ENCODE measurements at places on chromosomes 5 and 9.

GRCh38 chr5:127007522-127007921 lies 22.8 kb downstream of the MARCHF3 start:
- no peak for DNase-seq

- no peak for DNase-seq
Measured at GRCh38 chr5:113099822-113100221, 123.2 kb downstream of the DCP2 start.

GRCh38 chr5:38639377-38640358 lies 83.2 kb upstream of the LIFR start:
- no peak for DNase-seq

DNA sequence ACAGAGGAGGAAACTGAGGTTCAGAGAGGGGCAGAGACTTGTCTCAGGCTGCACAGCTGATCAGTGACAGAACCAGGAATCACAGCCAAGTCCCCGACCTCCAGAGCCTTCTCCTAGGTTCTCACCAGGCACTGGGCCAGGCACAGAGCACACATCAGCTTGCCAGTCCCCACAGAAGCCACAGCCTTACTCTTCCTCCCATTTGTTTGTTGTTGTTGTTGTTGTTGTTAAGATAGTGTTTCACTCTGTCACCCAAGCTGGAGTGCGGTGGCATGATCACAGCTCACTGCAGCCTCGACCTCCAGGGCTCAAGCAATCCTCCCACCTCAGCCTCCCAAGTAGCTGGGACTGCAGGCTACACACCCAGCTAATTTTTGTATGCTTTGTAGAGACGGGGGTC lies 41.4 kb downstream of the NAIF1 start:
- DNase-seq, result no peak

DNA sequence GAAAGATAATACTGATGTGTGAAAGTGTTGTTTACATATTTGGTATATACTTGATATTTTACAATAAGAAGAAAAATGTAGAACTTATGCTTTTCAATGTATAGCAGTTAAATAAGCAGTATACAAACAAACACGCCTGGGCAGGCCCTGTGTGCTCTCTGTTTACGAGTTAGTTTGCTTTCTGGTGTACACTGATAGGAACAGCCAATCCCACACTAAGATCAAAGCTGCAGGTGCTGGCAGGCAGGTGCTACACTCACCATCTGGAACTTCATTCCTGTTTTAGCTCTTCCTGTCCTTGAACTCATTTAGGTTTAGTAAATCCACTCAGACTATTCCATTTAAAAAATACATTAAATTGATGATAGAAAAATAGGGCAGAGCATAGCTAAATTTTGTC lies 614.7 kb upstream of the ST8SIA4 start:
- DNase-seq, result no peak

DNA sequence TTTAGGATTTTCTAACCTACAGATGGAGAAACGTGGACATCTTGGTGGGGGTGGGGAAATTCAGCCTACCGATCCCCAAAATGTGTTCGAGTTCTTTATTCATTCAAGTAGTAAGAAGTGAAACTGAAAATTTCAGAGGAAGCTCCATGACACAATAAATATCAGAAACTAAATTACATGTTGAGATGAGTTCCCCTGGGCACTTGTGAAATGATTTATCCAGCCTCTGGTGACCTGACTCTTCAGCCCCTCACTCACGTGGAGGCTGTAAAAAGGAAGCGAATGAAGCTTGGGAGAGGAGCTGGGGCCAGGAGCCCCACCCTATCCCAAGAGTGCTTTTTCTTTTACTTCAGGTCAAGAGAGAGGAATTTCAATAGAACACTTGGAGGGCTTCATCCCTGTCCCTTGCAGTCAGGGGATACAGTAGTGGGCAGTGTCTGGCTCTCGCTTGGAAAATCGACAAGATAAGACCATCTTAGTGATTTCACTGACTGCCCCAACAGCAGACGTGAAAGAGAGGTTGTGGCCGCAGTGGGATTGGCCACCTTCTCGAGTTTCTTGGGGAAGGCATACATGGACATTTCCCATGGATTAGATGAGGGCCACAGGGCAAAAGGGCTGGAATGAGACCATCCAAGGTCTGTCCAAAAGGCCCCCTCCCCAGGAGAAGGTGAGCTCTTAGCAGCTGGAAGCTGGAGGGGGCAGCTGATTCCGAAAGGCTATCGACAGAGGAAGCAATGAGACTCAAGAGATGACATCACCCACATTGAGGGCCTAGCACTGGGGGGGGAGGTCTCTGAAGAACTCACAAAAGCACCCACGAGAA lies 76.8 kb upstream of the SH3PXD2B start:
- DNase-seq, result no peak

GRCh38 chr9:95171001-95171400 lies 146.5 kb downstream of the FANCC start:
- no peak for DNase-seq

- no peak for DNase-seq
Measured at GRCh38 chr5:1341863-1342262, 3.0 kb downstream of the CLPTM1L start.

- no peak for DNase-seq
Measured at GRCh38 chr5:146872188-146872587, 6.4 kb downstream of the PPP2R2B start.

DNA sequence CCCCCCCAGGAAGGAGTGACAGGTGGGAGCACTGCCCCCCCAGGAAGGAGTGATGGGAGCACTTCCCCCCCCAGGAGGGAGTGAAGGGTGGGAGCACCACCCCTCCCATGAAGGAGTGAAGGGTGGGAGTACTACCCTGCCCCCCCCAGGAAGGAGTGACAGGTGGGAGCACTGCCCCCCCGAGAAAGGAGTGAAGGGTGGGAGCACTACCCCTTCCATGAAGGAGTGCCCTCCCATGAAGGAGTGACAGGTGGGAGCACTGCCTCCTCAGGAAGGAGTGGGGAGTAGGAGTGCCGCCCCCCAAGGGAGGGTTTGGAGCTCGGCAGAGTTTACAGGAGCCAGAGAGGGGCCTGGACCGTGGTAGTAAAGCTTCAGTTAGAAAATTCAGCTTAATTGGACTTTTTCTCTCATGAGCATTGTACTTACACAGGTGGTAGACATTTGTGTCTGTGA lies 100.7 kb downstream of the CACNA1B start:
- DNase-seq, result no peak

DNA sequence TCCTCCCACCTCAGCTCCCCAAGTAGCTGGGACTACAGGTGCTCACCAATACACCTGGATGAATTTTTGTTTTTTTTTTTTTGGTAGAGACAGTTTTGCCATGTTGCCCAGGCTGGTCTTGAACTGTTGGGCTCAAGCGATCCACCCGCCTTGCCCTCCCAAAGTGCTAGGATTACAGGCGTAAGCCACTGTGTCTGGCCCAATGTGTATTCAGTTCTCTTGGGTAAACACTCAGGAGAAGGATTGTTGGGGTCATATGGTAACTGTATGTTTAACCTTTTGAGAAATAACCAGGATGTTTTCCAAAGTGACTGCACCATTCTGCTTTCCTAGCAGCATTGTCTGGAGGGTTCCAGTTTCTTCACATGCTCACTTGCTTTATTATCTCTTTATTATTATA lies 67.4 kb downstream of the TNPO1 start:
- DNase-seq, result no peak

- no peak for DNase-seq
Measured at GRCh38 chr9:127652733-127653132, 40.7 kb downstream of the STXBP1 start.

- no peak for DNase-seq
Measured at GRCh38 chr9:129177443-129177790, 644 bp downstream of the IER5L start.

DNA sequence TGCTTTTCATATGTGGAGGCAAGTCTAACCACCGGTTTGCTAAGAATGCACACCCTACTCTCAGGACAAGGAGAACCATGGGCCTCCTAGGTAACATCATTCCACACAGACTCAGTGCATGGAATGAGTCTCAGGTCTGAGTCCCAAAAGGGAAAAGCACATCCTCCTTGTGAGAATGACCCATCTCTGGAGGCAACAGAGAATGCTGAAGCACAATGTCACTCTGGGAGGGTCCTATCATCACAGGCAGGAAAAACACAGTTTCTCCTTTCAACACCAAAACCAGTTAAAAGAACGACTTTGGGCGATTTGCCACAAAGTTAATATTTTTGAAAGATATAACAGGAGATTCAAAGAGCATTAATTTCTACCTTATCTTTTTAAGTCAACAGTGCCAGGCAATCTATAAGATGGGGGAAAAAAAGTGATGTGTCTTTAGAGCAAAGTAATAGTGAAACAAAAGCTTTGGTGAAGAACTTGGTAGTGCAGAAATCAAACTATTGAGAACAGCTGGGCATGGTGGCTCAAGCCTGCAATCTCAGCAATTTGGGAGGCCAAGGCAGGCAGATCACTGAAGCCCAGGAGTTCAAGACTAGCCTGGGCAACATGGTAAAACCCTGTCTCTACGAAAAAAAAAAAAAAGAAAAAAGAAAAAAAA lies 97.3 kb downstream of the OXCT1 start:
- no peak for DNase-seq

DNA sequence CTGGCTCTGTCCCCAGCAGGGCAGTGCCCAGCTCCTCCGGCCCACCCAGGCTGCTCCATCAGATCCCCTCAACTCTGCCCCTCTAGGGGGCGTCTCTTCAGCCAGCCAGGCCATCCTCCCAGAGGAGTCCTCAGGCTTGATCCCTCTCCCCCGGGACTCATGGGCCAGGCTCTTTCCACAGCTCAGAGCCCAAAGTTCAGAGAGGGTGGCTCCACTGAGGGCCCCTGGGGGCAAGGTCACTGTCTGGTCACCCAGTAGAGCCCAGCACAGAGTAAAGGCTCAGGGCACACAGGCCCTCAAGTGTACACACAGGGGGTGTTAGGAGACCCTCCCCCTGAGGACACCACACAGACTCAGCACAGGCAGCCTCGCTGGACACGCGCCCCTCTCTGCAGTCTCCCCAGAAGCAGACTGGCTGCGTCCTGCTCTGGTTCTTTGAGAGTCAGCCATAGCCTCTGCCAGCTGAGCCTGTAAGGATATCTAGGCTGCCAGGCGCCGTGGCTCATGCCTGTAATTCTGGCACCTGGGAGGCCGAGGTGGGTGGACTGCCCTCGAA lies 64.8 kb downstream of the PAX5 start:
- no peak for DNase-seq

DNA sequence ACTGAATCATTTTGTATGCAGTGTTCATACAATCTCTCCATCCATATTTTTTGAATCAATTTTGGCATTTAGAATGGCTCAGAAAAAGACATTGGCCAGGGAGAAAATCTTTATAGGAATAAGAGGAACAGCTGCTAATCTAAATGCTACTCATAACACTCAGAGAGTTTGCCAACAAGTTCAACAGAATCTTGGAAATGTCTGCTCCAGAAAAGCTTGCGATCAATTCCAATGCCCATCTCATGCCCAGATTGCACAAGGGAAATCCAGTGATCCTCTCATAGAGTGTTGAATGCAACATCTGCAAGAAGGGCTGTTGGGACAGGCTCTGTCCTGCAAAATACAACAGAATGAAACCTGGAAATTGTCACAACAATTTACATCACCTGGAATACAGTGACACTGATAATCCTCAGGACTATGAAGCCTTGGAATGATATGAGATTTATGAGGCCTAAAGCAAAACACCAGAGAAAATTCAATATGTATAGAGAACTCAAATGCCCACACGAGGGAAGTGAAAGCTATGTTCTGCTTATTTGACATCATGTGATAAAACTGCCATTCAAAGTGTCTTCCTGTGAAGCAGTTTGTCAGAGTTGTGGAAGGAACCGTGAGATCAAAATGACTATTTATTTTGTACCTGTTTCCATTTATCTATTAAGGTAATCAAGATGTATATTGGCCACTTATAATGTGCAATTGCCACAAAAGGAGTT lies 190.1 kb downstream of the PARP8 start:
- no peak for DNase-seq
